ENCODE measurements at places on chromosomes 12 and 14. TPM values are rescaled to one million over a fixed set of nuclear protein-coding genes. Genes with fewer than 3 reads are reported as not detected.

The LGMN gene
- 2.5 TPM for total RNA-seq

- DNase-seq: no peak
Observed at GRCh38 chr12:52270541-52271070, 3.8 kb upstream of the KRT86 start.

GRCh38 chr12:99287136-99287535, 360.4 kb upstream of the GARIN6 start:
- DNase-seq: no peak

The GNPTAB gene
- total RNA-seq: 44.3 TPM

GRCh38 chr14:50452979-50453705, 56.5 kb upstream of the CDKL1 start:
- DNase-seq: no peak

GRCh38 chr14:101186544-101186943, 283.0 kb upstream of the RTL1 start:
- DNase-seq: no peak

- no peak for DNase-seq
Observed at GRCh38 chr12:6322969-6323339, 12.5 kb downstream of the PLEKHG6 start.

The SMOC1 gene
- not detected for total RNA-seq

- DNase-seq: no peak
Observed at GRCh38 chr12:13552830-13553229, 356.3 kb downstream of the EMP1 start.

DNA sequence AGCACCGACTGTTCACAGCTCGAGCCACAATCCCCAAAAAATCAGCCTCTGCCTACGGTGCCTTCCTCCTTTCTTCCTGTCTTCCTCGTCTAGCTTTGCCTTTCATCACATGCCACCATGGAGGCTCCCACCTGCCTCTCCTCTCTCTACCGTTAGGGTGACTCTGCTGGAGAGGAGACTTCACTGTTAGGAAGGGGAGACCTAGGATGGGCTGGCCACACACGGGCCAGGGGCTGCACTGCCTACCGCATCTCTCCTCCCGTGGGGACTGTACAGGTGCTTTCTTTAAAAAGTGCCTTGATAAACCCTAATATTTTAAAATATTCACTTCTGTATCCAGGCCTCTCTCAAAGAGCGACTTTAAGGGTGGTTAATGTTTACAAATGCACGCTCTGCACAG, 1104.7 kb downstream of the BCL11B start:
- DNase-seq: no peak

The SMCO2 gene
- total RNA-seq: 0.55 TPM

DNA sequence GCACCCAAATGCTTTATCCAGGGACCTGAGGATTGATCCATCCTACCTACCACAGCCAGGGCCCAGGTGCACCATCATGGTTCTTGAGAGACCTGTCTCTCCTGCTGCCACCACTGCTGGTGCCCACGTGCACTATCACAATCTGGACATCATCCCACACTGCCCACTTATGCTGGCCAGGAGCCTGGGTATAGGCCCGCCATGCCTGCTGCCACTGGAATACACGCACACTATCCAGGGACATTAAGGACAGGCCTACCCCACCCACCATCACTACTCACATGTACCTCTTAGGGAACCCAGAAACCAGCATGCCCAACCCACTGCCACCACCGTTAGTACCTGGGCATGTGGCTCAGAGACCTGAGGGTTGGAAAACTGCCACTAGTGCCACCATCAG, 207.7 kb downstream of the NELL2 start:
- no peak for DNase-seq

The TMCC3 gene
- 1.6 TPM for total RNA-seq

GRCh38 chr12:104864668-104865067, 93.4 kb downstream of the SLC41A2 start:
- DNase-seq: no peak

DNA sequence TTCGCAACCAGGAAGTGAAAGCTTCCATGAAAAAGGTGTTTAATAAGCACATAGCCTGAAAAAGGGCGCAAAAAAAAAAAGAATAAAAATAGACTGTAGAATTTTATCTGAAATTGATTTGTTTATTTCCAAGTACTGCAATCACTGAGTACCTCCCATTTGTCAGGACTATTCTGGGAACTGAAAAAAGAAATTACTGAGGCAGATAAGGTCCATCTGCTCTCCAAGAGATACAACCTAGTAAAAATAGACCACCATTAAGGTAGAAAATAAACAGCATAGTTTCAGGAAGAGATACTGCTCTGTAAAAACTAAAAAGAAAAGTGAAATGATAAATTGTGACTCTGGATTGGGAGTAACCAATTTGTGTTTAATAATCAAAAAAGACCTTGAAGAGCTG, 24.7 kb downstream of the OR4N2 start:
- no peak for DNase-seq

GRCh38 chr12:12492547-12492946, 70.1 kb downstream of the DUSP16 start:
- DNase-seq: no peak

DNA sequence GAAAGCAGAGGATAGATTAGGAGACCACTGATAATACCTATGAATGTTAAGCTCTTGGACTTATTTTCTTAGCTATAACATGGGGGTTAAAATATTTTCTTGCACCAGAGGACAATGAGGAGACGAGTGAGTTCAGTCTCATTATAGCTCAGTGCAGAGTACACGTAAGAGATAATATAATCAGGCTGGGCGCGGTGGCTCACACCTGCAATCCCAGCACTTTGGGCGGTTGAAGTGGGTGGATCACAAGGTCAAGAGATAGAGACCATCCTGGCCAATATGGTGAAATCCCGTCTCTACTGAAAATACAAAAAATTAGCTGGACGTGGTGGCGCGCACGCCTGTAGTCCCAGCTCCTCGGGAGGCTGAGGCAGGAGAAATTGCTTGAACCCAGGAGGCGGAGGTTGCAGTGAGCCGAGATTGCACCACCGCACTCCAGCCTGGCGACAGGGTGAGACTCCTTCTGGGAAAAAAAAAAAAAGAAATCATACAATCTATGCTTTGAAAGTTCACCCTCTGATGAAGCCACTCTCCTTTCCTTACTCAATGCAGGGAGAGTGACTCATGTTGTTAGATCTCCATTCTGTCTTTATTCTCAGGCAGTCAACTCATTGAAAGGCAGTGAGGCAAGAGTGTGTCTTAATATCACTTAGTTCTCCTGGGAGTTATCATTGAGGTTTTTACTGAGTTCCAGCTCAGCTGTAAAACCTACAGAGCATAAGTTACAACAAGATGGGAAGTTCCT, 134.2 kb downstream of the SYNE2 start:
- no peak for DNase-seq

GRCh38 chr12:108966378-108967151, 54.3 kb downstream of the SVOP start:
- no peak for DNase-seq

The SLC6A15 gene
- 0.41 TPM for total RNA-seq

- DNase-seq: no peak
Observed at GRCh38 chr12:5875851-5876250, 69.2 kb downstream of the ANO2 start.

The TMEM119 gene
- total RNA-seq: 0.65 TPM

GRCh38 chr12:100545092-100545491, 28.4 kb upstream of the GAS2L3 start:
- no peak for DNase-seq

- DNase-seq: no peak
Observed at GRCh38 chr12:59668674-59669073, 72.8 kb downstream of the SLC16A7 start.

The GLT1D1 gene
- not detected for total RNA-seq

DNA sequence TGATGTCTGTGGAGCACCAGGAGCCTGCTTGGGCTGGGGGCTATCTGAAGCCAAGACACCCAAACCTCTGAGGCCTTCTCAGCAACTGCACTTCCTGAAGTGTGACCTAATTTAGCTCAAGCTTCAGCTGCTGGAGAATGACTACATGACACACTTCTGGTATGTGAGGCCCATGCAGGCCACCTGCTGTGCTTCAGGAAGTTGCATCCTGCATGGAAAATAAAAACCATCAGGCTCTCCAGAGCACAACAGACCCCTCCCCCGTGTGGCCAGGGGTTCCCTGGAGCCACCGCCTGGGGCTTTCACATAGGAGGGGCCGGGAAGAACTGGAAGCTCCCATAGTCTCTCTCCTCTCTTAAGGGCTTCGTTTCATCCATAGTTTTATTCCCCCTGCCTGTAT, 217.7 kb downstream of the SLC15A4 start:
- no peak for DNase-seq

The EML5 gene
- 15.3 TPM for total RNA-seq
